H7 (cell line): ENCODE measurements at places on chromosomes 12 and 14. TPM values are rescaled to one million over a fixed set of nuclear protein-coding genes. Genes with fewer than 3 reads are reported as not detected.
A peak's percentile ranks its signal among the peaks of the same experiment; 100 is the strongest.

DNA sequence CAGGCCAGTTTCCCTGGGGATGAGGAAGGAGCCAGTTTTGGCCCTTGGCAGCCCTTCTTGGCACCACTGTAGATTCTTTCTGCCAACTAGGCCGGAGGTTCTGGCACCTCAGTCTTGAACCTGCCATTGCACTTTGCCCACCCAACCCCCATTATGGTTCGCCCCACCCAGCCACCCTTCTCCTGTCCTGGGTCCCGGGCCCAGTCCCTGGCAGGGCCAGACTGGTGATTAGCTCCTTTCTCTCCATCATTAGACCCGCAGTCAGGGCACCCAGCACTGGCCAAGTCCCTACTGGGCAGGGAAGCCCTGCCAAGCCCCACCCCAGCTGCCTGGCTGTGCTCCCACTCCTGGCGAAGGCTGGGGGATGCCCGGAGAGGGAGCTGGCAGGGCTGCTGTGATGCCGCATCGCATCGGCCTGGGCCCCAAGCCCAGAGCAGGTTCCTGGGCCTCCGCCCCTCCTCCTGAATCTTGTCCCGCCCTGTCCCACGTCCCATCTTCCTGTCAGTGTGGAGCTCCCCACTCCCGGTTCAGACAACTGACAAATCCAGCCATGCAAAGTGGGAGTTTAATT, 9.8 kb downstream of the FAM222A start:
- no peak for DNase-seq

- DNase-seq, result peak; percentile 6
Observed at GRCh38 chr12:69007101-69007854, 74.3 kb upstream of the CPM start.

DNA sequence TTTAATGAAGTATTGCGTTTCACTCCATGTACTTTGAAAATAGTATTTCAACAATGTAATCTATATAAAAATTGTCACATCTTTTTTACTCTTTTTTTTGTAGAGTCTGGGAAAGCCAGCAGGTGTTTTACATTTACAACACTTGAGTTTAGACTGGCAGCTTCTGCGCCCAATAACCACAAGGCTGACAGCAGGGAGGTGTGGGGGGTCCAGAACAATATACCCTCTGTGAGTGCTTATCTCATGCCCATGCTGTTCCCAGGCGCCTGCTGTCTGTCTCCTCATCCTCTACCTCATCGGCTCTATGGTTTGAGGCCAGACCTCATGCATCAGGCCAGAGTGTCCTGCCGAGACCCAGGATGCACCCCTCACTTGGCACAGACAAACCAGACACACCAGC, 24.9 kb downstream of the FBRSL1 start:
- no peak for DNase-seq

GRCh38 chr12:66237505-66238175, 48.6 kb downstream of the IRAK3 start:
- no peak for DNase-seq

DNA sequence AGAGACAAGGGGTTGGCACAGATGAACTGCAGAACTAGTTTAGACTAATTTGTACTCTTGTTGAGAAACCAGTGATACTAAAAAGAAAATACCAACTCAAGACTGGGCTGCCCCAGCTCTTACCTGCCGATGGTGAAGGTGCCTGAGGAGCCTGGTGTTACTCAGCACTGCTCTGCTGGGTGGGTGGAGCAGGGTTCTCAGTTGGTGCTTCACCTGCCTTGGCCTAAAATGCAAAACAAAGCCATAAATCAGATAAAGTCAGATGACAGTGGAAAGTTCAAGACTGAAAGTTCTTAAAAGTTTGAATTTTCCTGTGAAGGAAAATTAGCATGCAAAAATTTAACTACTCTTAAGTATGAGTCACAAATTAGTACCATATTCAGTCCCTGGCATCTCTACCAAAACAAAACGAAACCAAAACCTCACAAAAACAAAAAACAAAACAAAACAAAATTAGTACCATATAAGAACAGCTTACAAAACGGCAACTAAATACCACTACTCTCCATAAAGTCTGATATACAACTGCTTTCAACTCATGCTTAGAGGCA, 21.9 kb downstream of the YBX3 start:
- no peak for DNase-seq

GRCh38 chr14:79253576-79253975, 957.7 kb downstream of the DIO2 start:
- no peak for DNase-seq

GRCh38 chr12:132557291-132558015, 52.9 kb downstream of the LRCOL1 start:
- DNase-seq, result no peak

- no peak for DNase-seq
Observed at GRCh38 chr12:31227401-31227981, 98.5 kb downstream of the SINHCAF start.

GRCh38 chr14:79834868-79835267, 376.4 kb downstream of the DIO2 start:
- DNase-seq, result no peak

DNA sequence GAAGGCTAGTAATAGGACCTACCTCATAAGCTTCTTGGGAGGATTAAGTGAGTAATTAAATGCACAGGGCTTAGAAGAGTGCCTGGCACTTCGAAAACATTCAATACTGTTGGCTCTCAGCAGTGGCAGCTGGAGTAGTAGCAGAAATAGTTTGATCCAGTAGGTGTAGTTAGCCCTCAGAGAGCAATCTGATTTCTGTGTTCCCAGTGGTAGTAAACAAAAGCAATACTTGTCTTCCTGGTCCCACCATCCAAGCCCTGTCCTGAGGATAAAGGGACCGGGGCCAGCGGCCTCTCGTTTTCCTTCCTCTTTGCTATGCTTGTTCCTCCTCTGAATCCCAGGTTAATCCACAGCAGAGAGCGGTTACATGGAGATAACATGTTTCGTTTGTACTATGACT, 131.6 kb downstream of the SAMD4A start:
- DNase-seq, result no peak

GRCh38 chr12:8465301-8465996, 9.7 kb downstream of the CLEC6A start:
- DNase-seq, result no peak

GRCh38 chr14:63974176-63974575, 121.4 kb downstream of the SYNE2 start:
- DNase-seq, result no peak

DNA sequence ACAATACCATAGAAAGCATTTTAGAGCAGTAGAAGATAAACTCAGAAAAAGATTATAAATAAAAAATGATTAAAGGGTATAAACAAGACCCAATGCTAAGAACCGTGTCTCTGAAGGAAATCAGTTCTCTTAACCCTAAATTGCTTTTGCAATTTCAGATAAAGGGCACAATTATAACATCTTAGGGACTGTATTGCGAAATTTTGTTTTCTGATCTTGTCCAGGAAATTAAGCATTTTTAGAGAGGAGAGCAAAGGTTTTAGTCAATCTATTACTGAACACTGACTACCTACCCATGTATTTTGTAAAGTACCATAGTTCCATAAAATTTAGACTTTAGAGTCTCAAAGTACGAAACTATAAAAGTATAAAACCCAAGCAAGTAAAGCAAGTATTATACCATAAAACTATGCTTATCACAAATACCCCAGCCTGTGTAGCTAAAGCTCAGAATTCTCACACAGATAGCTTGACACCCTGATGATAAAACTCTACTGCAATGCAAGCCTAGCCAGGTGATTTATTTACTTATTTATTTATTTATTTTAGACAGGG, 6.8 kb upstream of the CHPT1 start:
- no peak for DNase-seq

DNA sequence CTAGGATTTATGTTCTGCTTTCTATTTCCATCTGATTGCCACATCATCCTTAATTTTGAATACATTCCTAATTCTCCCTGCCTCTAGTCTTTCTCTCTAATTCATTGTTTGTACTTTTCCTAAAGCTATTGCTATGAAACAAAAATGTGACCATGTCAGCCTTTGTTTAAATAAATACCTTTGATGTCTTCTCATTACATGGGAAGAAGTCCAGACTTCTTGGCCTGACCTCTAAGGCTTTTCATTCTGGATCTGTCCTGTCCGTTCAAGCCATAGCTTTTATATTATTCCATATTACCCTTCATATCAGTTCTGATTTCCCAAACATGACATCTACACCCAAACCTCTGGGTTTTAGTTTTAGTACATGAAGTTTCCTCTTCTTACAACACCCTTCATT, 91.4 kb downstream of the CDK17 start:
- no peak for DNase-seq

- DNase-seq, result no peak
Observed at GRCh38 chr12:5068619-5069018, 24.9 kb downstream of the KCNA5 start.

The HOXC13 gene
- not detected in 2 replicates for total RNA-seq

The SLC4A8 gene
- 3.9 and 4.6 TPM in 2 replicates for total RNA-seq

The TAS2R9 gene
- total RNA-seq, result not detected in 2 replicates
